ENCODE measurements at places on chromosomes 12 and 14. TPM values are rescaled to one million over a fixed set of nuclear protein-coding genes. Genes with fewer than 3 reads are reported as not detected.
A peak's percentile ranks its signal among the peaks of the same experiment; 100 is the strongest.

ANKRD33 gene
- not detected for total RNA-seq

GPD1 gene
- 9.4 TPM for total RNA-seq

PLCZ1 gene
- not detected for total RNA-seq

GRCh38 chr14:85224241-85224640 lies 305.7 kb upstream of the FLRT2 start:
- DNase-seq, result no peak

DNA sequence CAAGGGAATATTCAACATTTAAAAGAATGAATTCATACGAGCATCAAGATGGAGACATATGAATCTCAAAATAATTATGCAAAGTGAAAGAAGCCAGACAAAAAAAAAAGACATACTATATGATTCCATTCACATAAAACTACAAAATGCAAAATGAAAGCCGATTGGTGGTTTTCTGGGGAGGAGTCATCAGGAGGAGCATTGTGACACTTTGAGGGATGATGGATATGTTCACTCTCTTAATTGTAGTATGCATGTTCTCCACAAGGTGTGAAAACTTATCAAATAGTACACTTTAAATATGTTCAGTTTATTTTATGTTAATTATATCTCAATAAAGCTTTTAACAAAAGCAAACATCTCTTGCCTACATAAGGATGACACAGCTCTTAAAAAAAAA lies 13.5 kb downstream of the OLR1 start:
- DNase-seq, result no peak

DNA sequence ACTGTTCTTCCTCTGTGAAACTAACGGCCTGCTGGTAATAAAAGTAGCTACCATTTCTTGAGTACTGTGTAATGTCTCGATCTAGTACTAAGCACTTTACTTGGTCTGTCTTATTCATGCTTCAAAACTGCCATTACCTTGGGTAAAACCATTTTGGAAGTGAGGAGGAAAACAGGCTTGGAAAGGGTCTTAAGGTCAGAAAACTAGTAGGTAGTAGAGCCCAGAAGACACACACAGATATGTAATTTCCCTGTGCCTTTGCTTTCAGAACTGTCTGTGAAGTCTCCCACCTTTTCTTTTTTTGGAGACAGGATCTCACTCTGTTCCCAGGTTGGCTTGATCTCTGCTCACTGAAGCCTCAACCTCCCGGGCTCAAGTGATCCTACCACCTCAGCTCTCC lies 3.4 kb upstream of the DDX55 start:
- DNase-seq, result no peak

IAPP gene
- under 0.01 TPM for total RNA-seq

DNA sequence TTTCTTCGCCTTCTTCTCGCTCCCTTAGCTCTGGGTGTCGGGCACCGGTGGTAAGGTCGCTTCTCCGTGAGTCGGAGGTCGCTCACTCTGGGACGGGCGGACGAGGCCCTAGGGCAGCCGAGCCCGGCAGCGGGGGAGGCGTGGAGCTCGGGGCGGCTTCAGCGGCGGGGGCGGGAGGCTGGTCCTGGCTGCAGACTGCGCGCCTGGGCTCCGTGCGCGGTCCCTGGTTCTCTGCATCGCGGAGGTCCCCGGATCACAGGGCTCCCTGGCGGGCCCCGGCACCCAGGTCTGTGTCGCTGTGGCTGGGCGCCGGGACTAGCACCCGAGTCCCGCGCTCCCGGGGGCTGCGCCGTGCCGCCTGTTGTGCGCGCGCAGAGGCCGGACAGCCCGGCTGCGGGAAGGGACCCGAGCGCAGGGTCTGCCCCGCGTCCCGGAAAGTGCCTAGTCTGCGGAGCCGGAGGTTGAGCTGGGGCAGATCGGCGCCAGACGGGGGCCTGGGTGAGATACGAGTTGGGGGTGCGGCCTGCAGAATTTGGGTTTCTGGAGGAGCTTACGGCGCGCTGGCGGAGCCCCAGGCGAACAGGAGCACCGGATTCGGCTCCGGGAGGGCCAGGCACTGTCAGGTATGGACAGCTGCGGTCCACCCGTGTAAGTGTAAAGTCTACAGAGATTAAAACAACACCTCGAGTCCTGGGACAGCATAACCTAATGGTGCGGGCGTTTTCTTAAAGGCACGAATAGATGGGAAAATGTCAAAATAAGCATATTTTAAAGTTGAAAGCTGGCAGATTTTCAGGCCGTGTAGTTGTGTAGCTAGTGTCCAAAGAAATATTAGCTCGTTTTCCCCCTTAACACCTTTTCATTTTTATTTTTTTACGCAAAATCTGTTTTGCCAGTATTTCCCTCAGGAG lies 713 bp downstream of the FRMD6 start:
- no peak for DNase-seq

KCNA5 gene
- 11.4 TPM for total RNA-seq

GRCh38 chr12:81386101-81386500 lies 308.2 kb downstream of the ACSS3 start:
- DNase-seq, result no peak

- no peak for DNase-seq
These were observed 908.6 kb upstream of the MDGA2 start for GRCh38 chr14:48584031-48584430.

GRCh38 chr14:22569106-22569736 lies 19.8 kb downstream of the DAD1 start:
- no peak for DNase-seq

GRCh38 chr12:95104919-95105452 lies 31.6 kb upstream of the NR2C1 start:
- DNase-seq, result no peak

GRCh38 chr12:64746663-64747062 lies 12.5 kb downstream of the GNS start:
- no peak for DNase-seq

- peak; percentile 17 for DNase-seq
These were observed 78.5 kb downstream of the TPH2 start for GRCh38 chr12:72017054-72017651.

TMEM179 gene
- total RNA-seq, result 42.0 TPM

- no peak for DNase-seq
These were observed 4.9 kb upstream of the PMCH start for GRCh38 chr12:102202556-102202955.

DNA sequence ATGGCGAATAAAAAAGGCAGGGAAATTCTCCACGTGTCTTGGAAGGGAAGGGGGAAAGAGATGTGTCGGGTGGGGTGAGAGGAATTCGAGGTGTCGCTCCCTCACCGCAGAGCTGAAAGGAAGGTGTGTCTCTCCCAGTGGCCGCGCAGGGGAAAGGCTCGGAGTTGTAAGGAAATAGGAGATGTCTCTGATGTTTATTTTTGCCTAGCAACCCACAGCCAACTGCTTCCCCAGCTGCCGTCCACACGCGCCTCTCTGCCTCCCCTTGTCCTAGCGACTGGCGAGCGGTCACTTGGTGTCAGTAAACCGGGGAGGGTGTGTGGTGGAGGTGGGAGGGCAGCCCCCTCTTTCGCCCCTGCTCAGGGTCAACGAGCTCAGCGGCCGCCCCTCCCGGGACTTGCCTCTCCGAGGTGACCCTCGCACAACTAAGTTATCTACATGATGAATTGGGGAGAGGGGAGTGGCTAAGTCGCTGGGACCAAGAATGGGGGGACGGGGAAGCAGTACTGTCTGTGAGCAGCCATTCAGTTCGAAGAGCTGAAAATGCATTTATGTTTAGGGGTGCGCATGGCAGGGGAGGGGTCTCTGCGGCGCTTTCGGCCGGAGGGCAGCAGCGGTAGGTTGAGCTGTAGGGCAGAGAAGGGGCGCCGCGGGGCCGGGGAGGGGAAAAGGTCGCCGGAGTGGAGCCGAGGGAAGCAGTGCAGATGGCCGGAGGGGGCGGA lies 585 bp upstream of the DYRK2 start:
- DNase-seq, result peak; percentile 54

GARIN6 gene
- not detected for total RNA-seq

NOVA1 gene
- 34.6 TPM for total RNA-seq

LRRC23 gene
- 6.5 TPM for total RNA-seq

GRCh38 chr14:23925523-23926075 lies 28.0 kb upstream of the DHRS4 start:
- DNase-seq, result no peak

KCNC2 gene
- 22.4 TPM for total RNA-seq

HOXC6 gene
- not detected for total RNA-seq

DNA sequence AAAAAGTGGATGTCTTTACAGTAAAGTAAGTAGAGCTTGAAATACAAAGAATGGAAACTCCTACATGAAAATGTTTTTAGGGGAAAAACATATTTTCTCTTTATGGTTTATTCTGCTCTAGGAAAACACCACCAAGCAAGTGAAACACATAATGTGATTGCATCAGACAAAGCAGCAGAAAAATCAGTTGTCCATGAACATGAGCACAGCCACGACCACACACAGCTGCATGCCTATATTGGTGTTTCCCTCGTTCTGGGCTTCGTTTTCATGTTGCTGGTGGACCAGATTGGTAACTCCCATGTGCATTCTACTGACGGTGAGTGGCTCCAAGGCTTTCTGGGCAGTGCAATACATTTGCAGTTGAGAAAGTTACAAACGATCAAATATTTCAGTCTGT lies 42.6 kb upstream of the PLEKHD1 start:
- DNase-seq, result no peak

CD163L1 gene
- total RNA-seq, result 5.7 TPM

- no peak for DNase-seq
These were observed 372.9 kb downstream of the DPF3 start for GRCh38 chr14:72521045-72521444.

DNA sequence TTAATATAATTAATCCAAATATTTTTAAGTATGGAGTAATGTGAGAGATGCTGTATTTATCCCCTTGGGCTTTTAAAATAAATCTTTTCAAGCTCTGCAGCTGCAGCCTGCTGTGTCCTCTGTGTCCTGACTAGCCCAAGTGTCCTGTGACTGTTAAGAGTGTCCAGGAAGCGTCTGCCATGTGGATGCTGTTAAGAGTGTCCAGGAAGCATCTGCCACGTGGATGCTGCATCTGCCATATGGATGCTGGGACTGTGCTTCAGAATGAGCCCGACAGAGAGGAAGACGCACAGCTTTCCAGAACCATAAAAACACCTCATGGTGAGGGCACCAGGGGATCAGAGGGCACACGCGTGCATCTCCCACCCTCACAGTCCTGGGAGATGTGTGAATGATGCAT lies 307.2 kb downstream of the ADGRD1 start:
- DNase-seq, result no peak

DNA sequence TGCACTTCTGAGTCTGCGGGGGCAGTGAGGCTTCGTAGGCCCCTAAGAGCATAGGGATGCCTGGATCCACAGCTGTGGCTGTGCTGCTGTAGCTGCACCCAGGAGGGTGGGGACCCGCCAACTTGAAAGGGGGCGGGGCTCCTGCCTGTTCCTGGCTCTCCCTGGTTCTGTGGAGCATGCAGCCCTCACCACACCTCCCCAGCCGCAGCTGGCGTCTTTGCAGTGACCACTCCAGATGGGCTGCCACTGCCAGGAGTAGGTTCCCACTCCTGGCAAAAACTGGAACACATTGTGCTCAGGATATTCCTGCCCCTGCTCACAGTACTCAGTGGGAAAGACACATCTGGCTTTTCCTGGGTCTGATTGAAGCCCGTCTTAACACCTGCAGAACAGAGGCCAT lies 35.8 kb downstream of the TIMELESS start:
- DNase-seq, result no peak

NKX2-8 gene
- not detected for total RNA-seq

GRCh38 chr12:75432924-75433323 lies 42.0 kb downstream of the GLIPR1L2 start:
- DNase-seq, result no peak

GRCh38 chr14:68099495-68100045 lies 280.0 kb downstream of the RAD51B start:
- no peak for DNase-seq

GRCh38 chr12:45504316-45505010 lies 225.0 kb upstream of the ARID2 start:
- DNase-seq, result no peak

TPH2 gene
- total RNA-seq, result under 0.01 TPM

DNA sequence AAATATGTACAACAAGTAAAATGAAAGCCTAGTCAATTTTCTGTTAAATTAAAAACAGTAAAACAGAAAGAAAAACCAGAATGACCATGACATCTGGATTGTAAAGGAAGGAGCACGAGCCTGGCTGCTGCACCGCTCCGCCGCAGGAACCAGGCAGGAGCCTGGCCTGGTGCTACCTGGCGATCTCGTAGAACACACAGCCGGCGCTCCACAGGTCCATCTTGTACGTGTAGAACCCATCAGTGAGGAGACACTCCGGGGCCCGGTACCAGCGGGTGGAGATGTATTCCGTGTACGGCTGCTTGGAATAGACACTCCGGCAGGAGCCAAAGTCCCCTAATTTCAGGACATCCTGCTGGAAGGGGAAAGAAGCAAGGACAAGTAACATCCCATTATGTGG lies 54.3 kb downstream of the MOK start:
- DNase-seq, result no peak

DNA sequence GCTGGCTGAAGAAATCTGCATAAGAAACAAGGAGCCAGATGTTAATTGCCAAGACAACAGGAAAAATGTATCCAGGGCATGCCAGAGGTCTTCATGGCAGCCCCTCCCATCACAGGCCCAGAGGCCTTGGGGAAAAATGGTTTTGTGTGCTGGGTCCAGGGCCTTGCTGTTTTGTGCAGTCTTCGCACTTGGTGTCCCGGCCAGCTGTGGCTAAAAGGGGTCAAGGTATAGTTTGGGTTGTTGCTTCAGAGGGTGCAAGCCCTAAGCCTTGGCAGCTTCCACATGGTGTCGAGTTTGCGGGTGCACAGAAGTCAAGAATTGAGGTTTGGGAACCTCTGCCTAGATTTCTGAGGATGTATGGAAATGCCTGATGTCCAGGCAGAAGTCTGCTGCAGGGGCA lies 29.9 kb upstream of the CNTN1 start:
- DNase-seq, result no peak
